Smooth muscle cell of the umbilical artery (primary cell): ENCODE measurements at places on chromosomes 13 and 19. TPM values are rescaled to one million over a fixed set of nuclear protein-coding genes. Genes with fewer than 3 reads are reported as not detected.

The MAMSTR gene
- 0.55 and 0.59 TPM in 2 replicates for total RNA-seq

The GATAD2A gene
- total RNA-seq, result 33.3 and 102 TPM in 2 replicates

The PCDH20 gene
- total RNA-seq, result not detected in 2 replicates

The KL gene
- under 0.01 TPM in 1 of 2 replicates, not detected in the other for total RNA-seq

The IFNL1 gene
- total RNA-seq, result not detected in 2 replicates

The SLC1A5 gene
- 153 and 200 TPM in 2 replicates for total RNA-seq

The EDNRB gene
- 0.23 and 1.8 TPM in 2 replicates for total RNA-seq

The SLC5A5 gene
- total RNA-seq, result not detected in 2 replicates

The POSTN gene
- 20.1 and 201 TPM in 2 replicates for total RNA-seq

The ELSPBP1 gene
- total RNA-seq, result not detected in 2 replicates

The TSEN34 gene
- 65.0 and 78.9 TPM in 2 replicates for total RNA-seq

The ZFR2 gene
- total RNA-seq, result not detected in 2 replicates

The RAB8A gene
- total RNA-seq, result 38.6 and 67.0 TPM in 2 replicates

The CCDC159 gene
- 4.4 and 10.4 TPM in 2 replicates for total RNA-seq

The SLC17A7 gene
- not detected in 2 replicates for total RNA-seq

The IZUMO2 gene
- not detected in 2 replicates for total RNA-seq

The CEACAM3 gene
- not detected in 2 replicates for total RNA-seq

The FXYD5 gene
- 17.2 and 30.4 TPM in 2 replicates for total RNA-seq

The NLRP4 gene
- total RNA-seq, result not detected in 2 replicates

The PNMA8B gene
- 0.60 and 1.2 TPM in 2 replicates for total RNA-seq

The WDR87 gene
- total RNA-seq, result not detected in 2 replicates

The TGFBR3L gene
- 1.7 and 2.7 TPM in 2 replicates for total RNA-seq

The OR7C1 gene
- total RNA-seq, result not detected in 2 replicates

The ICAM4 gene
- total RNA-seq, result 1.9 and 2.1 TPM in 2 replicates

The C19orf38 gene
- 0.30 and 0.69 TPM in 2 replicates for total RNA-seq

The BRSK1 gene
- total RNA-seq, result 6.5 and 16.4 TPM in 2 replicates

The MYO1F gene
- under 0.01 and 0.05 TPM in 2 replicates for total RNA-seq

The SIGLEC14 gene
- total RNA-seq, result not detected in 2 replicates

The RASGRP4 gene
- total RNA-seq, result not detected in 2 replicates

The SIN3B gene
- total RNA-seq, result 22.6 and 60.9 TPM in 2 replicates

The PDX1 gene
- not detected in 2 replicates for total RNA-seq

The SLC10A2 gene
- total RNA-seq, result not detected in 2 replicates

The UNC13A gene
- total RNA-seq, result 0.30 and 0.97 TPM in 2 replicates

The DCLK1 gene
- 4.5 and 7.4 TPM in 2 replicates for total RNA-seq

The LIG1 gene
- total RNA-seq, result 5.3 and 18.5 TPM in 2 replicates

The KLK8 gene
- not detected in 2 replicates for total RNA-seq

The TNNI3 gene
- total RNA-seq, result not detected in 2 replicates

The MEIOSIN gene
- total RNA-seq, result not detected in 2 replicates

The CLEC17A gene
- total RNA-seq, result not detected in 2 replicates

The SBNO2 gene
- total RNA-seq, result 46.3 and 72.7 TPM in 2 replicates

The CEACAM4 gene
- total RNA-seq, result not detected in 2 replicates

The PEAK3 gene
- not detected in 2 replicates for total RNA-seq

The CYP2S1 gene
- 0.89 and 2.1 TPM in 2 replicates for total RNA-seq

The ZNF850 gene
- 5.0 and 7.5 TPM in 2 replicates for total RNA-seq

The PRTN3 gene
- total RNA-seq, result not detected in 2 replicates

The RPS28 gene
- 200 and 362 TPM in 2 replicates for total RNA-seq

The PGLYRP1 gene
- not detected in 2 replicates for total RNA-seq

The AKT2 gene
- 76.0 and 91.1 TPM in 2 replicates for total RNA-seq

The FUT2 gene
- not detected in 2 replicates for total RNA-seq

The FCHO1 gene
- 0.37 TPM in 1 of 2 replicates, not detected in the other for total RNA-seq

The FPR1 gene
- total RNA-seq, result 1.6 and 1.8 TPM in 2 replicates

The CLEC4G gene
- total RNA-seq, result not detected in 2 replicates

The ZNF433 gene
- total RNA-seq, result 4.2 and 5.0 TPM in 2 replicates

The HSPH1 gene
- 49.6 and 98.7 TPM in 2 replicates for total RNA-seq

The ZNF439 gene
- 8.9 and 11.0 TPM in 2 replicates for total RNA-seq

The ATCAY gene
- total RNA-seq, result not detected in 2 replicates

The STOML3 gene
- not detected in 2 replicates for total RNA-seq
